ENCODE measurements at places on chromosomes 3 and 15.
A peak's percentile ranks its signal among the peaks of the same experiment; 100 is the strongest.

GRCh38 chr15:80090879-80091503 lies 31.5 kb downstream of the ZFAND6 start:
- DNase-seq = peak; percentile 22

- DNase-seq = no peak
These were observed 462.0 kb downstream of the PDCD6IP start for GRCh38 chr3:34260271-34261000.

DNA sequence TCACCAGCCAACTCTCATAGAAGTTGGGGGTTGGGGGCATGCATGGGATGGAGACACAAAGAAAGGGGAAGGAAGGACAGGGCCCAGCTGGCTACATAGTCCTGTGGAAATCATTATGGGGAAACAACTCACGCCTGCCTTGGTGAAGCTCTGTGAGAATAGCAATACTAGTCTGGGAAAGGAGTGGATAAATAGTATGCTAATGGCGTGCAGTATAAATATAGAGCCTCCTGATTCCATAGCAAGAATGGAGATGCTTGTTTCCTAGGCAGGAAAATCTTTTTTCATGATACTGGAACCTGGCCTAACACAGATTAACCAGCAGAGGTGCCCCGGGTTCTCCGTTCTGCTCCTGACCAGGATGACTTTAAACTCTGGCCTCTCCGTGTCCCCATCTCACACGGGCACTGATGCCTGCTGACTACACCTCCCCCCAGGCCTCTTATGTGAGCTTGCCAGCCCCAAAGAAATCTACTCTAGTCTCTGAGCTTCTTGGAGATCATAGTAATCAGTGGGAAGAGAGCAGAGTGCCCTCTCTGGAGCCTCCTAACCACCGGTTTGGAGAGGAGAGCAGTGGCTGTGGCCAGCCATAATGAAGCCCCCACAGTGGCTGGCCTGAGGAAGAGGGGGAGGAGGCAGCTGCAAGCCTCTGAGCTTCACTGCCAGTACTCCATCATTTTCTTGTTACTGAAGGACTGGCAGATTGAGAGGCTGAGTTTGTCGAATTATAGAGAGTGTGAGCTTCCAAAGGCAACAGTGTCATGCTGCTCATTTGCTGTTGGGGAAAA lies 355.0 kb upstream of the SEMA6D start:
- no peak for DNase-seq

DNA sequence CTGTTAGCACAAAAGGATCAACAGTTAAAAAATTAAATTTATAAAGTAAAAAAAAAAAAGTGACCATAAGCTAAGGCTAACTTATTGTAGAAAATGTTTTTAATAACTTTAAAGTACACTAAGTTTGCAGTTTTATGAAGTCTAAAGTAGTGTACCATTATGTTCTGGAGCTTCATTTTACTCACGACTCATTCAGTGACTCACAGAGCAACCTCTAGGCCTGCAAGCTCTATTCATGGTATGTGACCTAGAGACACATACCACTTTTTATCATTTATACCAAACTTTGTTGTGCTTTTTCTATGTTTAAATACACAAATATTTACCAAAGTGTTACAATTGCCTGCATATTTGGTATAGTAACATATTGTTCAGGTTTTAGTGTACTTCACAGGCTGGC lies 1552.3 kb downstream of the OTOL1 start:
- no peak for DNase-seq

DNA sequence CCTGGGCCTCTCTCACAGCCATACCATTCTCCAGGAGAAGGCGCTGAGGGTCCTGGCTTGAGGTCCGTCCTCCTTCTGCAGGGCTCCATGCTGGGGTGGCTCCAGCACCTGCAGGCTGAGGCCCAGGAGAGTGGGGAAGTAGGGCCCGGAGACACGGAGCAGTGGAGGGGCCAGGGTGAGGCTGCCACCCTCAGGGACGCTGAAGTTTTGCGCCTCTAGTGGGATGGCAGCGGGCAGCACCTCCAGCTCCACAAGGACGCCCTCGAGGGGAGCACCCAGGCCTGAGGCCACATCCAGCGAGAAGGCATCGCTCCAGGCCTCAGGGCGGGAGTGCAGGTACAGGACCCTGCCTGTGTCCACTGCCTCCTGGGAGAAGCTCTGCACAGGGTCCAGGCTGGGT lies 27.5 kb downstream of the CSPG4 start:
- DNase-seq = no peak

DNA sequence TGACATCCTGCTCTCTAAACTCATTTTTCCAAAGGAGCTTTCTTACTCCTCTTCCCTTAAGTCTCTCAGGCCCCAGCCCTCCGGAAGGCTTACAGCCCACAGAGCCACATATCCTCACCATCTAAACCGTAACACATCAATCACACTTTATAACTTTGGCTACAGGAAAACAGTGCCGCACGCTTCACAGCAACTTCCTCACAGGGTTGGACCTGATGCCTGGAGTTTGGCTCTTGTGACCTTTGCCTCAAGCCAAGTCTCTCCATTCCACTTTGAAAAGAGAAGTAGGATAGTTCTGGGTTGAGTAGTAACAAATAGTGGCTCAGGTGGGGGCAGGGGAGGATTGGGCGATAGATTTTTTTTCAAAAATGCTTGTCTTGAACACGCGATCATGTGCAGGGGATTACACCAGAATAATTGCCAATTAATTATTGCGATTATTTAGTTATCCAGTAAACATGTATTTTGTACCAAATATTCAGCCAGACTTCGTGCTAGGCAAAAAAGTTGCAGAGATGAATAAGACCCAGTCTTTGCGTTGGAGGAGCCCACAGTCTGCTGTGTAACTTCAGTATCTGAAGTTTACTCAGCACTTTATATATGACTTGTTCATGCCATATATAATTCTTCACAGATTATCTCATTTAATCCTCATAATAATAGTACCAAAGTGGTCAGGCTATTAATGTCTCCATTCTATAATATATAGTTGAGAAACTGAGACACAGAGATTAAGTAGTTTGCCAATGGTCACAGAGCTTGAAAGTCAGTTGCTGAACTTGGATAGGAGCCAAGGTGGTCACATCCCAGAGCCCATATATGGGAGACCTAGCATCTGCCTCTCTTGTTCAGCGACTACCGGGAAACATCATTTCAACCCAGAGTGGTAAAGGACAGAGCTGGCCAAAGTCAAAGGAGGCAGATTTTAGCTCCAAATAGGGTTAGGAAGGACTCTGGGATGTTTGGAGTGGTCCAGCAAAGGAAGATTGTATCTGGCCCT lies 2.4 kb upstream of the ETV5 start:
- DNase-seq = no peak

GRCh38 chr3:126715432-126715831 lies 11.4 kb downstream of the CHCHD6 start:
- DNase-seq = no peak

DNA sequence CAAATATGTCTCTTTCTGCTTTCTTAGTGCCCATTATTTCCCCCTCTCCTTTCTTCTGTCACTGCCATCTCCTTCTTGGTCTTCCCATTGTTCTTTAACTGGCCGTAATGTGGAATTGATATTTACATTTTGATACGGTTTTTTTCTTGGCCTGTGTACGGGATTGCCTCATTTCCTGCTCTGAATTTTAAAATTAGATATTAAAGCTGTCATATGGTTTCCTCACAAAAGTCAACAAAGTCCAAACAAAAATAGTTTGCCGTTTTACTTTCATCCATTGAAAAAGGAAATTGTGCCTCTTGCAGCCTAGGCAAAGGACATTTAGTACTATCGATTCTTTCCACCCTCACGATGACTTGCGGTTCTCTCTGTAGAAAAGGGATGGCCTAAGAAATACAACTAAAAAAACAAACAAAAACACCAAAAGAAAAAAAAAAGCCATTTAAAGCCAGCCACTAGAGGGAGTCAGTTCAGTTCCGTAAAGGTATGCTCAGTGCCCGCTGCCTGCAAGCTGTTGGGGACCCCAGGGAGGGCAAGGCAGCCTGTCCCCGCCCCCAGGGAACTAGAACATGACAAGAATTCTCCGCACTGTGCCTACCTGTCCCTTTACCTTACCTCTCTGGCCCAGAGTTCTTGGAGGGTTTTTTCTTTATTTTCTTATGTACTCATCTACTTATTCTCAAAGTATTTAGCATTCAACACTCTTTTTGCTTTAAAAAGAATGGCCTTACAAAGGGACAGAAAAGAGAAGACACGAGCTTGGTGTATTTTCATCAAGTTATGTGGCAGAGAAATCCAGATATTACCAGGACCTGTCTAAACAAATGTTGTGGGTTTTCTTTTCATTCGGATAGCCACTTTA lies 30.0 kb upstream of the NR2E3 start:
- DNase-seq = no peak

GRCh38 chr3:147354623-147355022 lies 51.7 kb downstream of the ZIC4 start:
- DNase-seq = no peak

DNA sequence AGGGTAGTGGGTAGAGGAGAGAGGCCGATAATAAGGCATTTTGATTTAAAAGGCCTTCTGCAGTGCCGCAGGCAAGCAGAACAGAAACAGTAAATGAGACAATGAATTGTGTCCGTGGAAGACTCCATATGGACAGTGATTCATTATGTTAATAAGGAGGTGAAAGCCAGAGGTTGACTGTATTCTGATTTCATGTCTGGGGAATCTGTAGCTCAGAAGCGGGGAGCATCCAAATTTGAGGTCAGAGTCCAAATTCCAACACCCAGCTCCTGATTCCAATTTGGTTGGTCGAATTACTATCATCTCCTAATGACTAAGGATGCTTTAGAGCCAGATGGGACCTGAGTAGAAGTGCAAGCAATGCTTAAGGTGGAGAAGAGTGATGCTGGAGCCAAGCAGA lies 1.0 kb upstream of the TBC1D21 start:
- no peak for DNase-seq

DNA sequence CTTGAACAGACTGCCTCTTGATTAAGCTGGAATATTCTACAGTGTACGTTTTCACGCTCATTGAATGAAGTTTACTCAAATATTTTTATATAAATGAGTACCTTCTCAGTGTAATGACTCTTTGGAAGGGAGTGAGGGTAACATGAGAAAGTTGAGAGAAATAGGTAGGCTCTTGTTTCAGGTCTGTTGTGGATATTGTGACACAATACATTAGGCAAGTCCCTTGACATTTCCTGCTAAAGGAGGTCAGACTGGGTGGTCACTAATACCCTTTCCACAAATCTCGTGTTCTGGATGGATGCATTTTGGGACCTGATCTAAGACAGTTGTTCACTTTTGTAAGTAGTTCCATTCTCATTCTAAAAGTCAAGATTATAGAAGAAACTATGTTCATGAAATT lies 324.8 kb upstream of the AZI2 start:
- DNase-seq = no peak

- no peak for DNase-seq
These were observed 128.3 kb upstream of the BHLHE40 start for GRCh38 chr3:4850928-4851265.

DNA sequence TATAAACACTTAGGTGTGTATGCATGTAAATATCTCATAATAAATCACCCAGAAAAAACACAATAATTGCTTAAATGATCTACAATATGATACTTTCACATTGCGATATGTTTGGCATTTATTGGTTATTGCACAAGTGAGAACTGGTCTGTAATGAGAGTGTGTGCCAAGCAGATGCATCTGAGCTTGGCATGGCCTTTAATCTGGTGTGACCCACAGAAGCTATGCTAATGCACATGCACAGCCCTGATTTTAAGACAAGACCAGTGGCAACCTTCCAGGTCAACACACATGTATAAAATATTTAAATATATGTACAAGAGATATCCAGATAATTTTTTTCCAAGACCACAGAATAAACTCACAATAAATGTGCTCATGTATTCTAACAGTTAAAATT lies 42.7 kb downstream of the C2CD4A start:
- no peak for DNase-seq

DNA sequence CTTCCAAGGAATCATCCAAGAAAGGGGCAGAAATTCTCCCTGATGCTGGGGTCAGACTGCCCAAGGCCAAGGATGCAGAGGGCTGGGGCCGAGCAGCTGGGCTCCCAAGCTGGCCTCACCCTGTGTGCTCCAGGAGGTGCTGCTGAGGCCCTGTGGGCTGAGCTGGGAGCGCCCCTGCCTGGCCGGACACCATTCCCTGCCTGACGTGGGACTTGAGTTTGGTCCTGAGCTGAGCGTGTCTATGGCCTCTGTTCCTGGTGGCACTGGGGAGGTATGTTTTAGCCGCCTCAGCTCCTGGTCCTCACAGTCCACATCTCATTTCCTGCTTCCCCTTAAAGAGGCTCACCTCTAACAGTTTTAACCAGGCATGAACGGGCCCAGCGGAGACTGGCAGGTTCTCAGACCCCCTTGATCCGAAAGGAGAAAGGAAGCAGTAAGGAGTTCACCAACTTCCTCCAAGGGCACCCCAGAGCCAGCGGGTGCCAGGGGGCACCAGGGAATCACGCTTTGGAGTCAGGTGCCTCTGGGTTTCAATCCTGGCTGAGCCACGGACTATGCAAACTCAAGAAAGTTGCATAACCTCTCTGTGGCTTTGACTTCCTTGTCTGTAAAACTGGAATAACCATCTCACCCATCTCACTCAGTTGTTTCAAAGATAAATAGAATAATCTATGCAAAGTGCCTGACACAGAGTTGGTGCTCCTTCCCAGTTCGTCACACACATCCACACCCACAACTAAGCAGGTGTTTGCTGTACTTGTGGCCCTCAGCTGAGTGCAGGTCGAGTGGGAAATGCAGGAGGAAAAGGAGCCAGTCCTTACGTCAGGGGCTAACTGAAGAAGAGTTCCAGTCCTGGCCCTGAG lies 48.6 kb downstream of the SLC12A8 start:
- DNase-seq = no peak

DNA sequence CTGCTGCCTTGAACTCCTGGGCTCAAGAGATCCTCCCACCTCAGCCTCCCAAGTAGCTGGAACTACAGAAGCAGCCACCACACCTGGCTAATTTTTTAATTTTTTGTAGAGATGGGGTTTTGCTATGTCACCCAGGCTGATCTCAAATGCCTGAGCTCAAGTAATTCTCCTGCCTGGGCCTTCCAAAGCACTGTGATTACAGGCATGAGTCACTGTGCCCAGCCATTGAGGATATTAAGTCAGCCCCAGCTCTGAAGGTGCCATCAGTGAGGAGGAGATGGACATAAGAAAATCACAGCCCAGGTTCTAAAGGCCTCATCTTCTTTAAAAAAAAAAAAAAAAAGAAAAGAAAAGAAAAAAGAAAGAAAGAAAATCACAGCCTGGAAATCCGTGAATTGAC lies 26.6 kb upstream of the PSTPIP1 start:
- no peak for DNase-seq

- no peak for DNase-seq
These were observed 60.9 kb upstream of the EIF1B start for GRCh38 chr3:40248591-40248990.

Measured in natural killer cell (primary cell).